Stimulated activated CD8-positive, alpha-beta memory T cell treated with anti-CD3 and anti-CD28 coated beads, Interleukin-15, amount 100 ng/mL, for 1 hour (primary cell): ENCODE measurements at places on chromosomes 16 and 17.
A peak's percentile ranks its signal among the peaks of the same experiment; 100 is the strongest.

DNA sequence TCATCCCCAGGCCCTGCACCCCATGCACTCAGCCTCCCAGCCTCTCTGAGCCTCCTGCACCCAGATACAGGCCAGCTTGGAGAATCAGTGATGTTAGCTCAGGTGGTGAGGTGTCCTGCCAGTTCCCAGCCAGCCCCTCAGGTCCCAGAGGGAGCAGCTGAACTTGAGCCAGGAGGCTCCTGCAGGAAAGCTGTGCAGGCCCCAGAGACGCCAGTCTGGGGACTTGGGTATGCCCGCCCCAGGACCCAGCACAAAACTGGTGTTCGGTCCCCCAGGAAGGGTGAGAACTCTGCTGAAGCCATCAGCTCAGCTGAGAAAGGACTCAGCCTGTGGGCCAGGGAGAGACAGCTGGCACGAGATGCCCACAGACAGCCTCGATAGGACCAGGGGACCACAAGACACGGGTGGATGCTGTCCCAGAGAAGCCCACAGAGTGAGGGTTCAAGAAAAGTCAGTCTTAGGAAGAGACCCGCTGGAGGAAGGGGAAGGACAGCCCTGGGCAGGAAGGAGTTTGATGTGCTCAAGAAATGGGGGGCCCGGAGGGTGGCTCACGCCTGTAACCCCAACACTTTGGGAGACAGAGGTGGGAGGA is 11.0 kb downstream of the ENDOV start:
- no peak for DNase-seq

DNA sequence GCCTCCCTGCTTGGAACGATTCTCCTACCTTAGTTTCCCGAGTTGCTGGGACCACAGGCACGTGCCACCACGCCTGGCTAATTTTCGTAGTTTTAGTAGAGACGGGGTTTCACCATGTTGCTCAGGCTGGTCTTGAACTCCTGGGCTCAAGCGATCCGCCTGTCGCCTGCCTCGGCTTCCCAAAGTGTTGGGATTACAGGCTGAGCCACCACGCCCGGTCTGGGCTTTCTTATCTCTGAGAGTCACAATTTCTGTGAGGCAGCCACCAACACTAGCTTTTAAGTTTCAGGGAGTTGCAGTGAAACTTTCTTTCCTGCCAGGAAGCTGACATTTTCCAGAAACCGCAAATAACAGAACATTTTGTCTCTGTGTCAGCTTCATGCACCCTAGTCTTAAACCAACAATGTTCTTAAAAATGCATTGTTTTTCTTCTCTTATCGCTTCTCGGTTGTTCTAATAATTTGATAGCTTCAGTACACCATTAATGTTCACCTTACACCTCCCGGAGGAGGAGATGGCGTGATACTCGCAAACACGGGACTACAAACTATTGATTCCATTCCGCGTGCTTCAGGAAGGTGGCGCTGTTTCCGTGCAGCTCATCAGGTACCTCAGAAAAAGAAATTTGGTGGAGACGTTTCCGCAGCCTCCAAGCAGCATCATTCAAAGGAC is 7.4 kb upstream of the DHRS7B start:
- peak; percentile 35 for DNase-seq

- DNase-seq, result no peak
Observed at GRCh38 chr17:78879635-78880186, 23.3 kb downstream of the CEP295NL start.

GRCh38 chr16:85146922-85147651 is 34.8 kb upstream of the CIBAR2 start:
- DNase-seq, result no peak

GRCh38 chr17:4802228-4802627 is at the start of gene C17orf114:
Gene C17orf114 (minus strand): TSS chr17:4802328.
- no peak for DNase-seq

- no peak for DNase-seq
Observed at GRCh38 chr17:41301204-41301790, 1.4 kb downstream of the KRTAP29-1 start.

- DNase-seq, result no peak
Observed at GRCh38 chr17:46720408-46720807, 98.1 kb downstream of the WNT3 start.

GRCh38 chr16:68402748-68403040 is 45.6 kb downstream of the SMPD3 start:
- no peak for DNase-seq

GRCh38 chr16:17307504-17307903 is 163.3 kb downstream of the XYLT1 start:
- no peak for DNase-seq

DNA sequence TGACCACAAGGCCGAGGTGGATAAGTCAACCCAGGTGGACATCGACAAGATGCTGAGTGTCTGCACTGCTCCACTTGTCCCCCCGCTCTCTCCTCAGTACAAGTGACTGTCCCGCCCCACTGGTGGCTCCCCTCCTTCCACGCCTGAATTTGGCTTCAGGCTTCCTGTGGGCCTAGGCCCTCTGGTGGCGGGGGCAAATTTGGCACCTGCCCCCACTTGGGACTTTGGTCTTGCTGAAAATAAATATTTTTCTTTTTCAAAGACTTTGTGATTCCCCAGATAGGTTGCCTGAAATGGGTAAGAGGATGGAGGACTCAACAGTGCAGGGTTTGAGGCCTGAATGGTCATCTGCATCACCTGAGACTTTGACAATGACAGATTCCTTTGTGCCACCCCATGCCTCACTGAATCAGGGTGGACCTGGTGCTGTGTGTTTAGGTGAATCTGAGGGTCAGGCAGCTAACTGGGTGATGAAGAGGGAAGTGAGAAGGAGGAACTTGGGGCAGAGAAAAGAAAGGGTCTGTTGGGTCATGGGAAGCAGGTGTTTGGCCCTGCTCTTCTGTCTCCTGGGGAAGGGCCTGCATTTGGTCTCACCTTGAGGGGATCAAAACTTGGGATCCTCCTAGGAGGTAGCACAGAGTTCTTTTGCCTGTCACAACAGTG is 2.0 kb downstream of the C16orf86 start:
- no peak for DNase-seq

DNA sequence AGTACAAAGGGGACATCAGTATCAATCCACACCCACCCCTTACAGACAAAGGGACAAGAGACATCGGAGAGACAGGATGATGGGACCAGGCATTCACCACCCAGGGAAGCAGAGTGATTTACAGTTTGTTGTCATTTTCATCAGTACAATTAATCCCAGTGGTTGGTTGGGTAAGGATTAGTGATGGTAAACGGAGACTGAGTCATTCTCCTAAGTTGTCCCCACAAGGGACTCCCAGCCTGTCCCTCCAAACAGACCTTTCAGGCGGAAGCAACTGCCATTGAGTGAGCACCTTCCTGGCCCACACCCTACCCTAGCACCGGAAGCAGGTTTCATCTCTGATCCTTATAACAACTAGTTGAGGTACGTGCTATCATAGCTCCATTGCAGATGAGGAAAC is 11.2 kb downstream of the PPL start:
- no peak for DNase-seq

DNA sequence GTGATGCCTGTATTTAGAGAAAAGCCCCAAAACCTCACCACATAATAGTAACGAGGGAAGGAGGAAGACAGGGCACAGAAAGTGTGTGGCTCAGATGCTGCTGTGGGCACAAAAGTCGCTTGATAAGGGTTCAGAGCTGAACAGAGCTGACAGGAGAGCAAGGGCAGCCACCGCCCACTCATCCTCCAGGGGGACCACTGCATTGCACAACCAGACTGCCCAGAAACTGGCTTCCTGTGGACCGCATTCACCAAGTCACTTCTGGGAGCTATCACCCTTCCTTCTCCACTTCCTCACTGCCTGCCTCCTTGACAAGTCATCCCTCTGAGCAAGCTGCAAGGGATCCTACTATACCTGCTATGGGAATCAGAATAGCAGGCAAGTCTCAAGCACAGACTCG is 512.4 kb upstream of the CDH11 start:
- no peak for DNase-seq

GRCh38 chr17:39484178-39484577 is 22.9 kb downstream of the CDK12 start:
- no peak for DNase-seq

- no peak for DNase-seq
Observed at GRCh38 chr17:41976142-41976768, 9.7 kb downstream of the CNP start.

GRCh38 chr16:85522842-85523601 is 90.1 kb upstream of the GSE1 start:
- no peak for DNase-seq

DNA sequence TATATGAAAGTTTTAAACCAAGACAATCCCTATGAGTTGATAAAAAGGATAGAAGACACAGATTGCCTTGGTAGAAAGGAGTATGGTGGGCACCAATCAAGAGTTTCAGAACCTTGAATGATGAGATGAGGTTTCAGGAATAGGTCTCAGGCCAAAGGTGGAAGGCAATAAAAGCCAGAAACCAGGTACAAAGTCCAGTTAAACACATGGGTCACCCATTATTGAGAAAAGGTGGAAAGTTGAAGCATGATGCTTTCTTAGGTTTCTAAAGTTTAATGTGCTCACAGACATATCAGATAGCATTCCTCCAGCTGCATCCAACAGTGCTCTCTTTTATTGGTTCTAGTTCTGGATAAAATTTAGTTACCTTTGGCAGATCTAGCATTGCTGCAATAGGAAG is 950.8 kb upstream of the SOX9 start:
- no peak for DNase-seq

- DNase-seq, result no peak
Observed at GRCh38 chr16:20866145-20866772, 33.9 kb downstream of the DCUN1D3 start.

- no peak for DNase-seq
Observed at GRCh38 chr16:75281826-75282225, 30.4 kb upstream of the BCAR1 start.

DNA sequence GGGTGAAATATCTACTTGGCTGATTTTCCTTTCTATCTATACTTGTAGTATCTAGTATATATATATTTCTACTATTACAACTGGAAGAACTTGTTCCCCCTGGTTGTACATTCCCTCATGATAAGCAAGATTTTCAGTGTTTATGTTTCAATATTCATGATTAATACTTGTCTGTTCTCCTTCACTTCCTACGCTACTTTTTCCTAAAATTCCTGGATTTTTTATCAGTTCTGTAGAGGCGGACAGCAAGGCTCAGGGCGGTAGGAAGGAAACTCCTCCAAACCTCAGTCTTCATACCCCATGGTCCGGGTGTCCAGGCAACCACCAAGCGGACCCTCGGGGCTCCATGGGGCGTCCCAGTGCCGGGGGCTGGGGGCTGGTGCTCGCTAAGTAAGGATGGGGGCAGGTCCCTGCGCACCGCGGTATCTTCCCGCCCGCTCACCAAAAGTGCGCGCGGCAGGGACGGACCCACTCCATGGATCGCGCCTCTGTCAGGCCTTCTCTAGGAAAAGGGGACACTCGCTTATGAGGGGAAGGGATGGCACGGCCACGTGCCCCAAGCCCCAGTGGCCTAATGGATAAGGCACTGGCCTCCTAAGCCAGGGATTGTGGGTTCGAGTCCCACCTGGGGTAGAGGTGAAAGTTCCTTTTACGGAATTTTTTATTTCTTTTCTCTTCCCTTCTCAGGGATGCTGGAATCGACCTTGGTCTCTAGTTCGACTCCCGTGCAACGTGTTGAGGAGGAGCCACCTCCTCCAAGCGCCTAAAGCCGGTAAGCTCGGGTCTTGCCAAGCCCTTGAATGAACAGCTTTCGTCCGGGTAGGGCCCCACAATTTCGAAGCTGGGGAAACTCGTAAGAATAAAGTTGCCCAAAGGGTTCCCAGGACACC is 13.2 kb downstream of the ATP5PD start:
- DNase-seq, result peak; percentile 66

- no peak for DNase-seq
Observed at GRCh38 chr16:10013774-10014173, 168.5 kb downstream of the GRIN2A start.

DNA sequence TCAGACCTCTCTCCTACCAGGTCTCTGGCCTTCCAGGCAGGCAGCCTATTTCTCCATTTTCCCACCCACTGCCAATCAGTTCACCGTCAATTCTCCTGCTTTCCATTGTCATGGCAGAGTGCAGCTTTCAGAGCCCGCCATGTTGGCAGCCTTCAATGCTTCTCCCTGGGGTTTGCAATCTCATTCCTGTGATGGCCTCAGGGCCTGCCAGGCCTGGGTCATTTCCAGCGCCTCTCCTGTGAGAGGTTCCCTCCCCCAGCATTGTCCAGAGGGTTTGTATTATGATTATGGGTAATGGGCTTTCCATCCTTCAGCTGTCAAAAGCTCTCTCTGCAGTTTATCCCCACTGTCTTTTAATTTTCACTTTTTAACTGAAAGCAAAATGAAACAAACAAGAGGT is 716.6 kb upstream of the CDH8 start:
- no peak for DNase-seq

- no peak for DNase-seq
Observed at GRCh38 chr17:77928519-77929179, 29.9 kb upstream of the TNRC6C start.

GRCh38 chr16:6929868-6930267 is 402.8 kb upstream of the RBFOX1 start:
- no peak for DNase-seq

GRCh38 chr16:56204816-56205215 is 13.5 kb downstream of the GNAO1 start:
- DNase-seq, result no peak

- no peak for DNase-seq
Observed at GRCh38 chr16:70683146-70683944, 2.5 kb downstream of the MTSS2 start.

DNA sequence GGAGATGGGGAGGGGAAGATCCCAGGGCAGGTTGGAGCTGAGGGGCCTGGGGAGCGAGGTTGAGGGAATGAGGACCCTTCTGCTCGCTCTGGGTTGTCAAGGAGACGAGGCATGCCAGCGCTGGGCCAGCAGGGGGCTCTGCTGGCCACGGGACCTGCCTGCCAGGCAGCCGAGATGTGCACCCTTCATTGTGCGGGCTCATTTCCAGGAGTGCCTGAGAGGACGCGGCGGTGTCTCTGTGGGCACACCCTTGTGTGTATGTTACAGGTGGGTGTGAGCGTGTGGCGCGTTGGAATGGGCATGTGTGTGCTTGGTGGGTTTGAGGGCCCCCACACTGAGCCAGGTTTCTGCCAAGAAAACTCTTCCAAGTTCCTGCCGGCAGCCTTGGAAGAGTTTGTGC is 15.9 kb downstream of the ARHGAP23 start:
- DNase-seq, result peak; percentile 10

GRCh38 chr16:83954577-83955016 is 1.6 kb downstream of the OSGIN1 start:
- DNase-seq, result no peak

- DNase-seq, result no peak
Observed at GRCh38 chr17:10177131-10177912, 21.1 kb downstream of the GAS7 start.

DNA sequence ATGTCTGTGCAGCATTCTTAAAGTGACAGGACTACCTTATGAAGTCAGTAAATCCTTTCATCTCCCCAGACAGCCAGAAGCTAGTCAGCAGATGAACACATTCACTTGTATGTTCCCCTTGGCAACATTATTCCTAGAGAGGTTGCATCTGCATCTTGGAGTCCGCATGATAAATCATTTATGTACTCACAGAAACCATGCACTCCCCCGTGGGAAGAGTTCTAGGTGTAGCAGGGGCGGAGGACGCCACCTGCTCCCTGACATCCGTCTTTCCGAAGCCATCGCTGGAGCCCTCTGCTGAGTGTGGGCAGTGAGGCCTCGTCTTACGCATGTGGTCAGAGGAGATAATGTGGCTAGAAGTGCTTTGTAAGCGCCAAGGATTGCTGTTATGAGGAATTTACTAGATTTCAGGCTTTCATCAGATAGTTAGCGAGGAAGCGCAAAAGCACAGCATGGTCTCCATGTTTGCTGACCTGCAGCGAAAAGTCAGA is 144.5 kb downstream of the RPTOR start:
- no peak for DNase-seq
